ENCODE measurements at places on chromosomes 5 and 9.
A peak's percentile ranks its signal among the peaks of the same experiment; 100 is the strongest.

DNA sequence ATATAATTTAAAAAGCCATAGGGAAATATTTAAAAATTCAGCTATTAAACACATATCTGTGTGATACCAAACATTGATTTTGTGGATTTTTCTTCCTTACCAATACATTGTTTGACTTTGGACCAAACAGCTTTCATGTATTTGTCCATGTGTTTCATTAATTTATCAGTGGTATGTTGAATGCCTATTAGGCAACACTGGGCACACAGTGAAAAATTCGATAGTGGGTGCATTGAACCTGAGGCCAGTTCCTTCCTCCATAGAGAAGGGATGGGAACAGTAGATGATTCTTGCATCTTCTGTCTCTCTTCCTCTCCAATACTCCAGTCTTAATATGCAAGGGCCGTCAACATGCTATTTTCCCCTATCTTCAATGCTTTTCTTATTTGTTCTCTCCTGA, 110.2 kb upstream of the NR3C1 start:
- DNase-seq, result no peak

- DNase-seq, result no peak
Measured at GRCh38 chr5:98940581-98940980, 11.8 kb upstream of the CHD1 start.

DNA sequence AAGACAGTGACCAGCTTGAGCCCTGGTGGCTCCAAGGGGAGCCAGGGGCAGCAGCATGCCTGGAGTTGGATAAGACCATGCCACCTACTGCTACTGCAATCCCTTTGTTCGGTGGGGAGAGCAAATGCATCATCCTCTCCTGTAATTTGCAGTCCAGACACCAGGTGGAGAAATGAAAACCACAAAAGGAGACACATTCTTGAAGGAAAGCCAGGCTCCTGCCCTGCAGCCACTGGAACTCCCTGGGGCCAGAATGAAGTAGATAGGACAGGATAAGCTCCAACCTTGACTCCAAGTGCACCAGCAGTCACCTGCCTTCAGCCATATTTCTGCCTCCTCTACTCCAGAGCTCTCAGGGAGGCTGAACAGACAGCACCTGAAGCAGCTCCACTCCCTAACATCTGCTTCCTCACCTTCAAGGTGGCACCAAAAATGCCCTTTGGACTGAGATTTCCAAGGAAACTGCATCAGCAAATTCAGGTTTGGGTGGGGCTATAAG, 65.1 kb upstream of the IQGAP2 start:
- peak; percentile 84 for DNase-seq

GRCh38 chr5:141834331-141834730, 43.9 kb downstream of the PCDH1 start:
- no peak for DNase-seq

- DNase-seq, result no peak
Measured at GRCh38 chr5:1079486-1079885, 32.4 kb downstream of the SLC12A7 start.

DNA sequence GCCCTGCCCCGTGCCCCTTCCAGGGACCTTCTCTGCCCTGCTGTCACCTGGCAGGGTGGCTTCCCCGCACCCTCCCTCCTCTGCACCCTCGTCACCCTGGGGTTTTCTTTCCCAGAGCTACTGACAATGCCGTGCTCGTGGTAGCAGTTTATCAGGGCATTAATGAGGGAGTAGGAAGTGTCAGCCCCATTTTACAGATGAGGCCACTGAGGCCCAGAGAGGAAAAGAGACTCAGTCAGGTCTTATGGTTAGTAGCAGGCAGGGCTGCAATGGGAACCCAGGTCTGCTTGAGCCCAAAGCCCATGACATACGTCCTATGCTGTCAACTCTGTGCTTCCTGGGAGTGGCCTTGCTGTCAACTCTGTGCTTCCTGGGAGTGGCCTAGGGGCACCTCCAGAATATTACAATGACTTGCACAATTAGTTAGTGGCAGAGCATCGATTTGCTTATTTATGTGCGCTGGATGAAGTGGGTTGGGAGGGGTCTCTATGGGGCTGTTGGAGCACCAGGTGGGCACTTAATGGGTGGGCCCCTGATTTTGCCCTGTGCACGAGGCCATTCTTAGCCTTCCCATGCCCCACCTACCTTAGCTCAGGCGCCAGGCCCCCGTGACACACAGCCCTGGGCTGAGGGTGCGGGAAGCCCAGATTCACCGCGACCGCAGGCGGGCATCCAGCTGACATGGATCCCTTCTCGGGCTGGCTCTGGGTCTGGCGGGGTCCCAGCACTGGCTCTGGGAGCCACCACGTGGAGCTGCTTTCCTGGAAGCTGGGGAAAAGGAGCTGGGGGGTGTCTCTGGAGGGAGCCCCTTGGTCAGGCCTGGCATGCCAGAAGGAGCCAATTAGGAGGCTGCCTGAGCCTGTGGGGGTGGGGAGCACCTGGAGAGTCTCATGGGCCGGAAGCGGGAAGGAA, 82.0 kb upstream of the ORM1 start:
- no peak for DNase-seq

GRCh38 chr9:95724253-95724991, 151.1 kb upstream of the ERCC6L2 start:
- DNase-seq, result no peak

DNA sequence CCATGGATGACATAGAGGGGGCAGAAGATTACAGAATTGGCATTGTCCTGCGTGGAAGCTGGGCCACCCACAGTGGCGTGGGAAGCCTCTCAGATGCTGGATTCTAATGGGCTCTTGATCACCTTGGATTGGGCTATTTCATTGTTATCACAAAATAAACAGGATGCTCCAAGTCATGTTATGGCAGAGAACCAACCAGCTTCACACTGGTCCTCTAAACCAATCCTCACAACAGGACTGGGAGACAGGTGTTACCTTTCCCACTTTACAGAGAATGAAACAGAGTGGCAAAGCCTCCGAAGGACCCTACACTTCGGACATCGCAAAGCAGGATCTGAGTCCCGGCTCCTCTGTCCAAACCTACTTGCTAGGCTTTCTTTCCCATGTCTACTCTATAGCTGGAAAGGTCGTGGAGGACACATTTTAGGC, 455 bp upstream of the SMIM3 start:
- no peak for DNase-seq

DNA sequence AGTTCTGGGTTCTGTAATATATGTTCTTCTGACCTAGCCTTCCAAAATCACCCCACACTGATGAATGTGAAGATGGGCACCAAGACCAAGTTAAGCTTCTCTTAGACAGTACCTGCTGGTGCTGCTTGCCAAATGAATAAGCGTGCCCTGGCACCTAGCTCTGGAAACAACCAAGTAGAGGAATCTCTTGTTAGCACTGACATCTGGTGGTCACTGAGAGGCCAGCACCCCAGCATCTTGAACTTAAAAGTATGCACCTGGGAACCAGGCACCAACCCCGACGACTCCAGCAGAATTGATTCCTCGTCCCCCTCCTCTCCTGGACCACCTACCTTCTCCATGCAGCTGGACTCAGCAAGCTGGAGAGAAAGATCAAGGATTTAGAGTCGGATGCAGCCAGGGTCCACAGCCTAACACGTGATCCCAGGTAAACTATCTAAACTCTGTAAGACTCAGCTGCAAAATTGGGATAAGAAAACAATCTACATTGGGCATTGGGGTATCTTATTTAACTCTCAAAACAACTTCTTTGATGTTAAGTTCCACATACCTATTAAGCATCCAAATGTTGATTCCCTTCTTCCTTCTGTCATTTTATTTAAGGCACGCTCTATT, 89.8 kb downstream of the SLC1A3 start:
- peak; percentile 71 for DNase-seq

DNA sequence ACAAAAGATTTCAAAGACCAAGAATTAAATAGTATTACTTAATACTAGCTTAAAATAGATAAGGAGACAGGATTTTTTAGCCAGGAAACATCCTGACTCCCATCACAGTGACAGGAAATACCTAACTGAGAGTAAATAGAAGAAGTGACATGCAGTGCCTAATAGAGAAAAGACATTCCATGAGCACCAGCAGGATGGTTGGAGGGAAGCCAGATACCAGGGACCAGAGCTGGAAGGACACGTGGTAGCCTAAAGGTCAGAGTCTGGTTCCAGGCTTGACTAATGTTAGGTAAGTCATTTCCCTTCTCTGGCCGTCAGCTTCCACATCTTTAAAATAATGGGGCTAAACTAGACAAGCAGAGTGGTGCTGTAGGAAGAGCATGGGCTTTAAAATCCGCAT, 41.6 kb downstream of the CDK5RAP2 start:
- DNase-seq, result peak; percentile 11

DNA sequence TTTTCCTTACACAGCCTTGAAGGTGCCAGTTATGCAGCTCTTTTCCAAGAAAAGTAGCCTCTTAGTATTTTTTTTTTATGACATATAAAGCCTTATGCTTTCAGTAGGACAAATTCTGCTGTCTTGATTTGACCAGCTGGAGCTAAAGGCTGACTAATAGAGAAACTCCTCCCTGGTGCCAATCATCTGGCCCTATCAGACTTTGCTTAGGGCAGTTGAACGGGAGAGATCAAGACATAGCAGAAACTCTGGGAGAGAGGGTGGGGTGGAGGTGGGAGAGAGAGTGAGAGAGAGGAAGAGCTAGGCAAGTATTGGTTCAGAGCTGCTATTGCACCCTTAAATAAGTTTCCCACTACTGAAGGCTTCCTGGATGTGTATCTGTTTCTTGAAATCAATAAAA, 100.2 kb downstream of the SEC61B start:
- no peak for DNase-seq

GRCh38 chr5:79301046-79301712, 65.2 kb downstream of the JMY start:
- no peak for DNase-seq

DNA sequence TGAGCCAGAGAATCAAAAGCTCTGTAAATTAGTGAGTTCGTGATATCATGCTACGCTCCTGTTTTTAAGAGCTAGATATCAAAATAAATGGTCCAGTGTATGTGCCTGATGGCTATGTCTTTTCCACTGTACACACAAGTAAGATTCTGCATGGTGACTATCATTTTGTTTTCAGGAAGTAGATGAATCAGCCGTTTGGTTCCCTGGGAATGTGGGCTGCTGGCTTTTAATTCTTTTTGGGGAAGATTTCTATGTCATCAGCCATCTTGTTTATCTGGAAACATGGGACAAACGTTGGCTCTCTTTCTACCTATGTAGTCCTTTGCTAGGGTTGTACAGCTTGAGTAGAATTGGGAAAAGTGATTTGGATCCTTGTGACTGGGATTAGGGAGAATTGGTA, 126.7 kb downstream of the GRIA1 start:
- DNase-seq, result no peak

DNA sequence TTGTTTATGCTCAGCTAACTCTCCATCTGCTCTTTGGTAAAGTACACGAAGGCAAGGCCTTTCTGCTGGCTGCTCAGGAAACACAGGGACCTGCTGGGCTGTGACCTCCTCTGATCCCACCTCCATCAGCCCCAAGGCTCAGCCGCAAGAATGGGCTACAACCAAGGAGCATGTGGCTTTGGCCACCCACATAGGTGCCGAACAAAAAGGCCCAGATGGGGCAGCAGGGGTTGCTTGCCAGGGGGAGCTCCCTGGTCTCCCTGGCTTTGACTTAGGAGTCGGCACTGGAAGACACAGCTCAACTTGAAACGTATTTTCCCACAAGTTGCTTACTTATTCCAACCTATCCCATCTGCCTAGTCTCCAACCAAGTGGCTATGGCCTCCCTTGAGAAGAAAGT, 461.1 kb downstream of the ICE1 start:
- no peak for DNase-seq

GRCh38 chr5:53368516-53368915, 111.9 kb upstream of the FST start:
- peak; percentile 61 for DNase-seq

DNA sequence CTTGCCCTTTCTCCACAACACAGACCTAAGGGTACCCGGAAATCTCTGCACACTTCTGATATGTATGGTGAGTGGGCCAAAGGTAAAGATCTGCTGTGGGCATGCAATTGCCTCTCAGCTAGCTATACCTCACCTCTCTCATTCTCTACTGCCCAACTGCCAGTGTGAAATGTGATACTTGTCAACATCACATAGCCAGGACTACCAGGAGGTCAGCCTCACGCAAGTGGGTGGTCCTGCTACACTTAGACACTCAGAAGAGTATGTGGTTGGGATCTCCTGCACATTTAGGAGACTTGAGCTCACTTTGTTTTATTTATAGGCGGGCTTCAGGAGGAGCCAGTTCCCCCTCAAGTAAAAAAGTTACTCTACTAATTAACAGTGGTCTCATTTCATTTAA, 88.0 kb upstream of the MAN2A1 start:
- no peak for DNase-seq

DNA sequence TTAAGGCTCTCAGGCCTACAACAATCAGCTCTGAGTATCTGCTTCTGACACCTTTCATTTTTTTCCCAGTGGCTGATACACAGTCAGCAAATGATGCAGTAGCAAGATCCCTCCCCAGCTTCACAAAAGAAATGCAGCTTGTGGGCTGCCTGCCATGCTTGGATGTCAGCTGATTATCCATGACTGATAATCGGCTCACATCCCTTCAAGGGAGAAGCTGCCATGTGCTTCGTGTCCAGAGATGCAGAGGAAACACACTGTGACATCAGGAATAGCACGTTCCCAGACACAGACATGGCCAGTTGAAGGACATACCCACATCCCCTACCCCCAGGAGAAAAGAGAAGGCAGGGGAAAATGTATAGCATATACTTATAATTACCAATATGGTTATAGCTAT, 27.9 kb downstream of the TMEM215 start:
- no peak for DNase-seq

- no peak for DNase-seq
Measured at GRCh38 chr5:107634981-107635848, 35.5 kb downstream of the EFNA5 start.

DNA sequence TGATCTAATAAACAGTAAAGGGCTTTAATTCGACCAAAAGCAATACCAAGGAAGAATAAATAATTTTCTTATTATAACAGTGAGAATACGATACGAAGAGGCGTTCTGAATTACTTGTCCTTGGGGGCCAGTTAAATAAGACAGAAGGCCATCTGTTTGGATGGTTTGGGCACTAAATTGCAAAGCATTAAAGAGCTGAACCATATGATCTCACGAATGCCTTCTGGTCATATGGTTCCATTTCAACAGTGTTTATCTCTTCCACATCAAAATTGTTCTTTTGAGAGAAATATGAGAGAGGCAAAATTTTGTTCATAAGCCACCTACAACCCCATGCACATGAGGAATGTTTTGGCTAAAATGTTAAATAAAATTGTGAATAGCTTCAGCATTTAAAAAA, 605.4 kb downstream of the PTPRD start:
- DNase-seq, result no peak

DNA sequence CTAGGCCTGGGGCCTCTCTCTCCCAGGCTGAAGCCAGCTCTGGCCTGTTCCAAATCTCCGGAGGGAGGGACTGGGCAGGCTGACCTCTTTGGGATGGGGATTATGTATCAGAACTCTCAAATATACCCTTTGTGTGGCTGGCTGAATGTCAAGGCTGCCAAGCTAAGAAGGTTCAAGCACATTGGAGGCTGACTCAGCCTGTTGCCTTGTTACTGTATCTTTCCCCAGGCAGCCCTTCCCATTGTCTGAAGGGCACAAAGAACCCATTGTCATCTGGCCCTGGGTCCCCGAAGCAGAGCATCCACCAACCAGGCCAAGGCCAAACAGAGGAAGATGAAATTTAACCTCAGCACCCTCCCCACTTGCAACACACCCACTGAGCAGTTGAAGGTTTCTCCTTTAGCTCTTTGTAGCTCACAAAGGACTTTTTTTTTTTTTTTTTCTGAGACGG, 7.3 kb upstream of the SPARC start:
- peak; percentile 16 for DNase-seq

GRCh38 chr9:98797491-98797890, 1.1 kb upstream of the ANKS6 start:
- no peak for DNase-seq

GRCh38 chr9:98805506-98806272, 1.8 kb upstream of the GALNT12 start:
- DNase-seq, result no peak

- no peak for DNase-seq
Measured at GRCh38 chr5:179596421-179596820, 27.1 kb downstream of the HNRNPH1 start.
